Pulmonary artery endothelial cell (primary cell): ENCODE measurements at places on chromosomes 2 and 18. TPM values are rescaled to one million over a fixed set of nuclear protein-coding genes. Genes with fewer than 3 reads are reported as not detected.

Gene ACADL
- not detected in 2 replicates for total RNA-seq

Gene MRPS5
- total RNA-seq, result 67.9 and 75.9 TPM in 2 replicates

Gene SH3RF3
- 6.3 and 7.4 TPM in 2 replicates for total RNA-seq

DNA sequence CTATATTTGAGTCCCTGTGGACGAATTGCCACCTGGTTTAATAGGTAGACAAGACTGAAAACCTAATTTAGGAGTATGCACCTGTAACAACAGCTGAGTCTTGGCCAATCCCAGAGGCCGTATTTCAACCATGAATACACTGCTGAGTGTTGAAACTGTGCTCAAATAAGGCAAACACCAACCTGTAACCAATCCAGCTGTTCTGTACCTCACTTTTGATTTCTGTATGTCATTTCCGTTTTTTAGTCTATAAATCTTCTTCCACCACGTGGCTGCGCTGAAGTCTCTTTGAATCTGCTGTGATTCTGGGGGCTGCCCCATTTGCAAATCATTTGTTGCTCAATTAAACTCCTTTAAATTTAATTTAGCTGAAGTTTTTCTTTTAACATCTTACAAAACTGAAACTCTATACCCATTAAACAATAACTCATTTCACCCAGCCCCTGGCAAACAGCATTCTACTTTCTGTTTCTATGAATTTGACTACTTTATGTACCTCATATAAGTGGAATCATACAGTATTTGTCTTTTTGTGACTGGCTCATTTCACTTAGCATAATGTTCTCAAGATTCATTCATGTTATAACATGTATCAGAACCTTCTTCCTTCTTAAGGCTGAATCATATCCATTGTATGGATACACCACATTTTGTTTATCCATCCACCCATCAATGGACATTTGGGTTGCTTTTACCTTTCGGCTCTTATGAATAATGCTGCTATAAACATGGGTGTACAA, 7.5 kb upstream of the YPEL5 start:
- no peak for DNase-seq

- no peak for DNase-seq
Measured at GRCh38 chr2:219961947-219962498, 334.6 kb downstream of the SLC4A3 start.

DNA sequence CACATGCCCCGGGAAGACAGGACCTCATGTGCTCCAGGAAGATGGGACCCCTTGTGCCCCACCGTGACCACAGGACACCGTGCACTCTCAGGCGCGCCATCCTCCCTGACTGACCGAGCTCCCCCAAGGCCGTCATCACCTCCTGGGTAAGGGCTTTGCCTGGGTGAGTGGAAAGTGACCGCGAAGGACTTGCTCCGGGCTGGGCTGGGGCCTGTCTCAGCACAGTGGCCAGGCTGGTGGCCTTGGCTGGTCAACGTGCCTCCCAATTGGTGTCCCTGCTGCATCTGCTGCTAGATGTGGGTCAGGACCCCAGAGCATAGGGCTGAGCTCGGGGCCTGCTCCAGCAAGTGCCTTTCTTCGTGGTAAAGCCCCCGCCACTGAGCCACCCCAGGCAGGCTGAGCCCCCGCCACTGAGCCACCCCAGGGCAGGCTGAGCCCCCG, 69.7 kb upstream of the CTDP1 start:
- DNase-seq, result no peak

- DNase-seq, result no peak
Measured at GRCh38 chr2:98308068-98308467, 38.2 kb upstream of the CNGA3 start.

DNA sequence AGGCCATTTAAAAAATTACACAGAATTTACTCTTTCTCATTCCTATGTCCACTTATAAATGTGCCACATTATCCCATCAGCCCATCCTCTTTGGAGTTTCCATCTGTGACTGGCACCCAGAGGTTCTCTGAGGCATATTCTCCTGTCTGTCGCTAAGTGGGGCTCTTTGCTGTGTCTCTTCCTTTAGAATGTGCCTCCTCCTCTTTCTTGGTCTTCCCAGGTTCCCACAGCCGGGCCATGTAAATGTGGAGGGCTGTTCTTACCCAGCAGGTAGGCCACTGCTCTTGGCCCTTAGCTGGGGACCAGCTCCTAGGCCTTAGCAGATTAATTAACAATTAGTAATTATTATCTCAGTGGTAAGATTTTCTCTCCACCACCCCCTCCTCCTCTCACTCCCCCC, 167.0 kb downstream of the INSIG2 start:
- no peak for DNase-seq

DNA sequence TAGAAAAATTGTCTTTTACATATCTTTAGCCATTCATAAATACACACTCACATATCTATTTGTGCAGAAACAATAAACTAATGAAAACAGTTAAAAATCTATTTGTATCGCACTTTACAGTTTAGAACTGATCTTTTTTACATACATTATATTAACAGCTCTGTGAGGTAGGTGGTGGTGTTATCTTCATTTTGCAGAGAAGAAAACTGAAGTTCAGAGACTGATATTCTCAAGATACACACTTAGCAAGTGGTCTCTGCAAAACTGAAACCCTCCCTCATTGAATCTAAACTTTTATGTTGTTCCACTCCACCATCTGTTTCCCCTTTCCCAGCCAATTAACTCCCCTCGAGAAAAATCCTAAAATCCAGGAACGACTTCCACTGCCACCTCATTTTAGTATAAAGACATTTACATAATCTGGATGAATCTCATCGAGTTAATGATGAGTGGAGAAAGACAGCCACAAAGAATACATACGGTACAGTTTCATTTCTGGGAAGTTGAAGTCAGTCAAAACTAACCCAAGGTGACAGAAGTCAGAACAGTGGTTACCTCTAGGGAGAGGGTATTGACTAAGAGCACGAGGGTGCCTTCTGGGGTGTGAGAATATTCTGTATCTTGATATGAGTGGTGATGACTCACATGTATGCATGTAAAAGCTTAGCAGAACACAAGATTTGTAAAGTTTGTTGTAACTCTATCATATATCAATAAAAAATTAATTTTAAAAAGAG, 524.2 kb upstream of the TCF4 start:
- DNase-seq, result no peak

DNA sequence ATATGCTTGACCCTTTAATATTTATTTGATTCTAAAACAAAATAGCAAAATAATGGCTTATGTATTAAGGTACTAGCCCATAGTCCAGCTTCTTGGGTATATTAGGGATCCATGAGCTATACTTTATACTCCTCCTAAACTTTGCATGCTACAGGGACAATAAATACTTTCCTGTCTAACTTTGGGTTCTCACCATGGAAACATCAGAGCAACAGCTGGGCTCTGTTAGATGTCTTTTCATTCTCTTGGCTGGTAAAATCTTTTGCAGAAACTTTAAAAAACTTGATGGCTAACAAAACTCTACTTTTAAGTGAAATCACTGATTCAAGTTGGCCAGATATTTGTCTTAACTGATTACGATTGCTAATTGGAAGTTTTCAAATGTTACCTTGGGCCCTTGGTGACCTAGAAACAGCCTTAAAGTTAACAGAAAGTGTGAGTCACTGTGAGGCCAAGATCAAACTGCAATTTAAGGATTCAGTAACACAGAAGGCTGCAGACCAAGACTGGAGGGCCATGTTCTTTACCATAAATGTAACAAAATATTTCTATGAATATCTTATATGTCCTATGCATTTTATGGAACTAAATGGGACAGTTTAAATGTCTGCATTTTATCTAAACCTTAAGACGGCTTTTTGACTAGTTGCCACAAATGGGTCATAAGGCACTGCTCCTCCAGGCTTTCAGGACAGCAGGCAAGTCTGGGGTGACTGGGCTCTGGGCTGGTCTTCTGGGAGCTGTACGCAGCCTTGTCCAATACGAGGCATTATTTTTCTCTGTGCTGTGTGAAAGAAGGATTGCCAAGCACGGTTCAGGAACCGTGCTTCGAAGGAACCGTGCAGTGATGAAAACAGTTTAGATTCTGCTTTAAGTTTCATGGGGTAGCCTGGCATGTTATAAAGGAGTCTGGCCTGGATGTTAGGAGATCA, 188.5 kb downstream of the TPGS2 start:
- DNase-seq, result no peak

DNA sequence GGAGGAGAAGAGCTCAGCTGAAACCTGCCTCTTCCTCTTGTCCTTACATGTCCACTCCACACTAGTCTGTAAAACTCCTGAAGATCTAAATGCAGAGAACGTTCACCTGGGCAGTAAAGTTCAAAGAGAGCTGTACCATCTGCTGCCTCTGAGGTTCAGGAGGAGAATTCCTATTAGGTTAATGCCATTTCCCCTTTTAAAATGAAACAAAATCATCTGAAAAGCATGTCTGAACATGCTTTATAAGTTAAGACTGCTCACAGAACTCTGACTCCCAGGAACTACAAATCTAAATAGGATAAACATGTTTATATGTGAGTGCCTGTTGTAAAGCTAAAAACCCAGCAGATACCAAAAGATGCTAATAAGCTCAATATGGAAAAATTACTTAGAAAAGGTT, 164.4 kb downstream of the AFF3 start:
- no peak for DNase-seq
